ENCODE measurements at places on chromosomes 5 and 9.

- no peak for DNase-seq
Measured at GRCh38 chr5:169584998-169585451, 1.5 kb downstream of the SPDL1 start.

- DNase-seq, result no peak
Measured at GRCh38 chr5:171748720-171749119, 36.9 kb upstream of the SMIM23 start.

DNA sequence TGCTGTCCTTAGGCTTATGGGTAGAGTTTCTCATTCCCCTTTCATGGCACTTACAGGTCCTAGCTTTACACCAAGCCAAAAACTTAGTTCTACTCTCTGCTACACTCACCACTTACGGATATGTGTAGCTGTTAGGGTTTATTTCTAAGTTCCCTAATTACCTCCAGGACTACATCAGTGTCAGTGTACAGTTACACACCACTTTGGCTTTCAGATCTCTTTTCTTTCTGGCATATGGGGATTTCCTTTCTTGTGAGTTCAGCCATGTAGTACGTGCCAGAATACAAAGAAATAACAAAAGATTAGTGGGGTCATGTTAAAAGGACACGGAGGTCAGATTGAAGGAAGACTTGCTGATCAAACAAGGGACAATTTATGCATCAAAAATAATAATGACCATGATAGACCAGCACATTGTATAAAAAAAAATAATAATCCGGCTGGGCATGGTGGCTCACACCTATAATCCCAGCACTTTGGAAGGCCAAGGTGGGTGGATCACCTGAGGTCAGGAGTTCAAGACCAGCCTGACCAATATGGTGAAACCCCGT, 41.8 kb downstream of the LYRM7 start:
- no peak for DNase-seq

GRCh38 chr9:112278152-112278551, 55.3 kb downstream of the PTBP3 start:
- no peak for DNase-seq

DNA sequence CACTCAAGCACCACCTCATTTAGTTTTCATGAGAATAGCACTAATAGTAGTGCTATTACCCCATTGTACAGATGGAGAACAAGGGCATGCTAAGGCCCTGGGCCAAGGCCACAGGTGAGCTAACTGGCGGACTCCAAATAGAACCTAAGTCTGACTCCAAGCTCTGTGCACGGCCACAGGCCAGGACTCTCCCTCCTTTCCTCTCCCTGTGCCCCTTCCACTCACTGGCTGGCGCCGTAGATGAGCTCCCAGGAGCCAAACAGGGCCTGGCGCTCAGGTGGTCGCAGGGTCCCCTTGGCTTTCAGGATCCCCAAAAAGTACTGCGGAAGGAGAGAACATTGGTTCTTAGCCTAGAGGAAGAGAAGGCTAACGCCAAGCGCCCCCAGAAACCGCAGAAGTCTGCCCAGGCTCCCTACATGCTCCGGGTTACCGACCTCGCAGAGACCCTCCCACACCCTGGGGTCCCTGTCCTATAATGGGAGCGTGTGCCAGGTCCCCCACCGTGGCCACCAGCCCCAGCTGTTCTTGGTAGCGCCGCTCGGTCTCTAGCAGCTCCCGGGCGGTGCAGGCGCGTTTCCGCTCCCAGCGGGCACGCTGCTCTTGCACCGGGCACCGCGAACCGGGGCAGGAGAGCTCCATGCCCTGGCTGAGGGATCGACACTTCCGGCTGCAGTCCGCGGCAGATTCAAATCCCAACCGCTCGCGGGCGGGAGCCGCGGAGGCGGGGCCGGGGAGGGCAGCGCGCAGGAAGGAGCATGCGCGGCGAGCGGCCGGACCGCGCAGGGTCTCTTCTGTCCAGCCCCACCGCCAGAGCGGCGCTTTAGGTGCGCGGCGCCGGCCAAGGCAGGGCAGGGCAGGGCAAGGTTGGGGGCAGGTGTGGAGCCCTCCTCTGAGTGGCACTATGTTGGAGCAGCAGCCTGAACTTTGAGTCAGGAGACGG, at the start of gene ARHGEF39:
TSS of gene ARHGEF39 (minus strand) at position 665 of the 940 bp plus-strand sequence. CDS start at position 639, 26 bp downstream.
- peak; percentile 58 for DNase-seq

All from CD4-positive, alpha-beta T cell treated with Interleukin-1 beta for 1 hour (primary cell).